ENCODE measurements at places on chromosomes 3 and 15.

DNA sequence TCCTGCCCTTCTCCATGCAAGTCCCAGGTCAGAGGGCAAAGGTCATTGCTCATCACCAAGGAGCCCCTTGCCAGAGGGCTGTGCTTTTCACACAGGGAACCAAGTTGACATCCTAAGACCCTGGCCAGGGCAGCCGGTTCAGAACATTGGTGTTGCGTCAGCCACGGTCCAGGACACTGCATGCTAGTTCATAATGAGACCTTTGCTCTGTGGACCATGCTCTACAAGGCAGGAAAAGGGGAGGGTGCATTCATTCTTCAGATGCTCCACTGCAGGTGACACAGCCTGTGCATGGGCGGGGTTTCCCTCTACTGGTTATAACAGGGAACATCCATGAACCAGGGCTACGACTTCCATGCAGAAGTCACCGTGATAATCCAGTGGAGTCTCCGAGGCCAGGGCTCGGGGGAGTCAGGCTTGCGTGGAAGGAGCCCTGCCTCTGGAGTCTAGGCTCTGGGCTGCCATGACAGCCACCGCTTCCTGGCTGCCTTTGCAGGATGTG, 81.6 kb downstream of the OCA2 start:
- no peak for DNase-seq

DNA sequence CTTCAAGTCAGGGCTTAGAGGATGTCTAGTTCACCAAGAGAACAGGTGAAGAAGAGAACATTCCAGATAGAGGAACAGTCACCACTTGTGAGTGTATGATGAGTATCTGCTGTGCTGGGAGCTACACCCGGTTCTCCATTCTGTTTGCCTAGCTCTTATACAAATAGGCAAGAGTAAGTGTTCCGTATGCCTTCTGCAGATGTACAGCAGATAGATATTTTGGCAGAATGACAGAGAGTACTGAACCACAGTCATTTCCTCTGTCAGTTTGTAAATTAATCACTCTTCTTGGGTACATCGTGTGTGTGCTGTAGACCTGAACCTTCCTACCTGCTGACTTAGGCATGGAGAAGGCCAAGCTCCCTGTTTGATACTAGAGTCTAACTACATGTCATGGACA, 108.3 kb upstream of the CTDSPL start:
- DNase-seq = no peak

GRCh38 chr3:125684199-125684598, 88.9 kb upstream of the OSBPL11 start:
- DNase-seq = peak; percentile 55

GRCh38 chr15:23482764-23483489, 35.9 kb upstream of the GOLGA6L2 start:
- no peak for DNase-seq

DNA sequence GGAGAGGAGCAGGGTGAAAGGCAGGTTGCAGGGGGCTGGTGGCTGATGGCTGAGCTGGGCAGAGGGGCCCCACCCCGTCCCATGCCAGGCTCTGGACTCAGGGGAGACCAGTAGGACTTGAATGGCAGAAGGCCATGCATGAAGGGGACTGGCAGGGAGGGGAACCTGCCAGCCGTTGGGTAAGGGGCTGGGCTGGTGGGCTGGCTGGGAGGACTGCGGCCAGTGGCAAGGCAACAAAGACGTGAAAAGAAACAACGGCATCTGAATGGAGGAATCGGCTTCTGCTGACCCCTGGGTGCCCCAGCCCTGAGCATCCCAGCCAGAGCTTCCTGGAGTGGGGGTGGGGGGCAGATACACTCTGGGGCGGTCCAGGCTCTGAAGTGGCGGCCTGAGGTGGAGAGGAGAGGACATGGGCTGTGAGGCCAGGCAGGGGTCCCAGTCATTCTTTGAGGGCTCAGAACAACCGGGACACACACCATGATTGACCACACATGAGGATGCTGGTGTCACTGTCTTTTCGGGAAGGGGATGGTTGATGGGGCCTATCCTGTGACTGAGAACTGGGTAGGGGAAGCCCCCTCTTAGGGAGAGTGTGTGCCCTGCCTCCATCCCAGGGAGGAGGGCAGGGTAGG, 11.7 kb downstream of the GLYCTK start:
- DNase-seq = no peak

DNA sequence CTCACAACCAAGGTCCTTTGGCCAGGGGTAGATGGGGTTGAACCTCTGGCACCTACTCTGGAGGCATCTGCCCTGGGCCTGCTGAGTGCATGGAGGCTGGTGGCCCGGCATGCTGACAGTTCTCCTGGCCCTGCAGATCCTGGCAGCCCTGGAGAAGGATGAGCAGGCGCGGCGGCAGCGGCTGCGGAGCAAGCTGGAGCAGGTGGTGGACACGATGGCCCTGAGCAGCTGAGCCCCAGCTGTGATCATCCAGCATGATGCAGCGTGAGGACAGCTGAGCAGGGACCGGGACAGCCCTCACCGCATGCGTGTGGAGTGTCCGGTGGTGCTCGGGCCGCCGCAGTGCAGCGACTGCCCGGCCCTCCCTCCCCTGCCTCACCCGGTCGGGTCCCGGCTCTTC, 50.9 kb downstream of the PLXNA1 start:
- DNase-seq = no peak

DNA sequence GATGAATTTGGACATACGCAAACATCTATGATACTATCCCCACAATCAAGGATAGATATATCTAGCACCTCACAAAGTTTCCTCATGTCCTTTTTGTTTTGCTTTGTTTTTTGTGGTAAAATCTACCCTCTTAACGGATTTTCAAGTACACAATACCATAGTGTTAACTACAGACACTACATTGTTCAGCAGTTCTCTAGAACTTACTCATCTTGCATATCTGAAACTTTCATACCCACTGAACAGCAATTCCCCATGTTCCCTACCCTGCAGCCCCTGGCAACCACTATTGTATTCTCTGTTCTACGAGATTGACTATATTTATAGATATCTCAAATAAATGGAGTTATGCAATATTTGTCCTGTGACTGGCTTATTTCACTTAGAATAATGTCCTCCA, 58.1 kb upstream of the TJP1 start:
- no peak for DNase-seq

- no peak for DNase-seq
Measured at GRCh38 chr3:11248596-11248995, 23.6 kb upstream of the ATG7 start.

- DNase-seq = no peak
Measured at GRCh38 chr3:141410846-141411245, 42.5 kb downstream of the ZBTB38 start.

GRCh38 chr3:13525827-13526625, 22.9 kb upstream of the FBLN2 start:
- no peak for DNase-seq

GRCh38 chr15:100997442-100997841, 78.3 kb downstream of the LRRK1 start:
- DNase-seq = no peak

- no peak for DNase-seq
Measured at GRCh38 chr3:150653110-150653561, 50.0 kb downstream of the SELENOT start.

DNA sequence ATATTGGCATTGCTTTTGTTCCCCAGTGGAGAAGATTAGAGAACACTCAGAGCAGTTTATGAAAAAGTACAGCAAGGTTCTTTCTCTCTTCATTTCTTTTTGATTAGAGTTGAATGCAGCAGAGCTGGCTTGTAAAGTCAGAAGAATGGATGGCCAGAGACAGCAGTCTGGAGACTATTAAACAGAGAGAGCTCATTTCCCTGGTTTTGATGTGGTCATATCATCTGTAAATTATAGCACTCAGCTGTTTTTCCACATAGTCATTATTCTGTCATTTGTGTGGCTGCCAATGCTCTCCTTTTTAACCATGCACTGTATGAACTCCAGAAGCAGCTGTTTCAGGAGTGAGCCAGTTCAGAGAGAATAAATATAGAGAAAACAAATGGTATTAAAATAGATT, 177.4 kb upstream of the CRBN start:
- no peak for DNase-seq

DNA sequence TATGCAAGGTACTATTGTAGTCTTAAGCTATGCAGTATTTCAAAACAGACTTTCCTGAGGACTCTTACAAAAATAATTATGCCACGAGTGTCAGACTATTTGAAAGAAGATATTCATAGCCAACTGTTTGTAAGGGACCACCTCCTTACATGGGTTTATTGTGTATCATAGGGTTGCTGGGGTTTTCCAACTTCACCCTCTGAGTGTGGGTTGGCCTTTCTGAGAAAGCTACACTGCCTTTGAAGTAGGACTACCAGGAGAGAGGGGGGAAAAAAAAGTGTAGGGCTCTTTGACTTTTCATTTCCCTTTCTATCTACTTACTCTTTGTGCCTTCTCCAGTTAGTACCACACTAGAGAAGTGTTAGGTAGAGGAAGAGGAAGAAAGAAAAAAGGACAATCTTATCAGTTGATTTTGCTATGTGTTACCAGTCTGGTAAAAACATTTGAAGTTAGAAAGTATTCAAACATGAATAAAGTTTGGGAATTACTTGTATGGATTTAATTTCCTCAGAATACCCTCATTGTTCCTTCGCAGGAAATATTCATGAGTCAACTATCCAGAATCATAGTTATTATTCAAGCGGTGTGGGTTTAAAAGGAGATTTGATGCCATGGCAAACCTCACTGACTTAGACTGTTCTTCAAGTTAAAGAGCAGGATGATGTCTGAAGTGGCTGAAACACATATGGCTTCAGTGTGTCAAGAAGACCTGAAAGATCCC, 329.3 kb upstream of the THBS1 start:
- no peak for DNase-seq

GRCh38 chr3:73188707-73189106, 127.2 kb downstream of the EBLN2 start:
- no peak for DNase-seq

- DNase-seq = no peak
Measured at GRCh38 chr3:13358643-13359042, 61.5 kb downstream of the NUP210 start.

DNA sequence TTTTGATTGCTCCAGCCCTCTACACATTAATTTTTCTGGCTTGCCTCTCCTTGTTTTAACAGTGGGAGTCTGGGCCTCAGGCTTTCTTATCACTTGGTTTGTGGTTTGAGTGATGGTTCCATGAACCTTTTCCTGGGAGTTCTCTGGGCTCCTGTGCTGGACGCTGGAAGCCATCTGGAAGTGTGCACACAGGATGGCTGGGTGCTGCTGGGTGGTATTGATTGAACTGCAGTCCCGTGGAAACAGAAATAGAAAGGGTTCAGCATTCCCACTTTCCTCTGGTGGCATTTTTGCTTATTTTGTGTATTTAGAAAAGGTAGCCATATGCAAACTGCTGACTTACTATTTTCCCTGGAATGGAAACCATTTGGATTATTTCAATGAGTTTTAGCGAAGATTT, 25.6 kb downstream of the MITF start:
- no peak for DNase-seq

GRCh38 chr3:5314897-5315296, 127.4 kb downstream of the EDEM1 start:
- DNase-seq = no peak

GRCh38 chr3:39531066-39531465, 63.6 kb downstream of the MOBP start:
- DNase-seq = no peak

GRCh38 chr3:13081603-13082360, 8.6 kb upstream of the IQSEC1 start:
- no peak for DNase-seq

GRCh38 chr15:63157891-63158431, 684 bp upstream of the RPS27L start:
- peak; percentile 48 for DNase-seq

DNA sequence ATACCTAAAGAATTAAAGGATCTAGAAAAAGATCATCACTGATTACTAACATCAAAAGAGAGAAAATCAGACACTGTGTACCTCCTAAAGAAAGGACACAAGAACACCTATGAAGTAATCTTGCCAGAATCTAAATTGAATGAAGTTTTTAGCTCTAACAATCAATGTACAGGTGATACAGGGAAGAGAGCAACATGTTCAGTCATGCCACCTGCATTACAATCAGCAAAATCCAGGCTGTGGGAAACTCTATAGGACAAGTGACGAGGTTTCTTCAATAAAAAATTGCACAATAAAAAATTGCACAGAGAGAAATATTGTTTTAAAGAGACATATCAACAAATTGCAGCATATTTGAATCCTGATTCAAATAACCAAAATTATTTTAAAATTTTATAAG, 93.3 kb downstream of the SEMA5B start:
- no peak for DNase-seq

GRCh38 chr15:86080302-86080701, 631 bp downstream of the AGBL1 start:
- no peak for DNase-seq

- DNase-seq = no peak
Measured at GRCh38 chr15:33099213-33099612, 95.3 kb downstream of the FMN1 start.

GRCh38 chr3:123159926-123160635, 41.7 kb upstream of the SEC22A start:
- no peak for DNase-seq

DNA sequence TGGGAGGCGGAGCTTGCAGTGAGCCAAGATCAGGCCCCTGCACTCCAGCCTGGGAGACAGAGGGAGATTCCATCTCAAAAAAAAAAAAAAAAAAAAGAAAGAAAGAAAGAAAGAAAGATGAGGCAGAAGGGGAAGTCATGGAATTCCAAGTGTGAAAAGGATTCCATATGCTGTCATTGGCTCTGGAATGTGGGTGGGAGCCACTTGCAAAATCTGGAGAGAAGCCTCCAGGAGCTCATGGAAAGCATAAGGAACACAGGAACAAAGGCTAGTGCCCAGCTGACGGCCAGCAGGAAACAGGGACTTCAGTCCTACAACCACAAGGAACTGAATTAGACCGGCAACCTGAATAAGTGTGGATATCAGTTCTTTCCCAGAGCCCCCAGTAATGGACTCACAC, 12.5 kb upstream of the TRAK1 start:
- DNase-seq = peak; percentile 58

GRCh38 chr3:189794518-189794917, 163.3 kb downstream of the TP63 start:
- no peak for DNase-seq

- DNase-seq = no peak
Measured at GRCh38 chr15:35771746-35772442, 225.9 kb upstream of the DPH6 start.

GRCh38 chr3:13851091-13851849, 28.6 kb downstream of the WNT7A start:
- no peak for DNase-seq

DNA sequence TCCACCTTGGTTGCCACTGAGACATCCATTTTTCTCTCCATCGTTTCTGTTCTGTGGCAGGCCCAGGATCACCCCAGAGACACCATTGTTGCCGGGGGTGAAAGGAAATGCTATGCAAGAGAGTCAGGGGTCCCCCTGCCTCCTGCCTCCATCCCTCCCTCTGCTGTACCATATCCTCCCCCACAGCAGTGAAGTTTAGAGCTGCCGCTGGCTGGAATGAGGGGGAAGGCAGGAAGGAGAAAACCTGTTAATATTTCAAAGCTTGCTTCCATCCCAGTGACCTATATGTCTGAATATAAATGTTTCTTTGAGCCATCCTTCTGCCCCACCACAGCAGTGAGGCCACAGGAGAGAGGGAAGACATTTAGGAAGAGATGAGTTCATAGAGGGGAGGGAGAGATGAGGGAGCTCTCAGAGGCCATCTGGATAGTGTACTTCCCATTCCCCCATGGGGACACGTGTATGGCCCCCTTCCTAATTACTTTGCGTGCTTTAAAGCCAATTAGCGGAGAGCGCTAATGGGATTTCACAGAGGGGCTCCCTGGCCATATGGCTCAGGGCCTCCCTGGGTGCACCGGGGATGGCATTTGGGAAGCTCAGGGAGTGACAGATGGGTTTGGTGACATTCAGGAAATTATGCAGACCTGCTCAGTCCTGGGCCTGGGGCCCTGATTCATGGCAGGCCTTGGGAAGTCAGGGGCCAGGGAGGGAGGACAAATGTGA, 40.4 kb upstream of the CHRNB4 start:
- no peak for DNase-seq

Data from NT2/D1 (cell line).